ENCODE measurements at places on chromosomes 2 and 18.

GRCh38 chr2:106232638-106233349 is 38.7 kb upstream of the UXS1 start:
- DNase-seq, result no peak

GRCh38 chr18:31105733-31106132 is 3.5 kb upstream of the DSC2 start:
- no peak for DNase-seq

DNA sequence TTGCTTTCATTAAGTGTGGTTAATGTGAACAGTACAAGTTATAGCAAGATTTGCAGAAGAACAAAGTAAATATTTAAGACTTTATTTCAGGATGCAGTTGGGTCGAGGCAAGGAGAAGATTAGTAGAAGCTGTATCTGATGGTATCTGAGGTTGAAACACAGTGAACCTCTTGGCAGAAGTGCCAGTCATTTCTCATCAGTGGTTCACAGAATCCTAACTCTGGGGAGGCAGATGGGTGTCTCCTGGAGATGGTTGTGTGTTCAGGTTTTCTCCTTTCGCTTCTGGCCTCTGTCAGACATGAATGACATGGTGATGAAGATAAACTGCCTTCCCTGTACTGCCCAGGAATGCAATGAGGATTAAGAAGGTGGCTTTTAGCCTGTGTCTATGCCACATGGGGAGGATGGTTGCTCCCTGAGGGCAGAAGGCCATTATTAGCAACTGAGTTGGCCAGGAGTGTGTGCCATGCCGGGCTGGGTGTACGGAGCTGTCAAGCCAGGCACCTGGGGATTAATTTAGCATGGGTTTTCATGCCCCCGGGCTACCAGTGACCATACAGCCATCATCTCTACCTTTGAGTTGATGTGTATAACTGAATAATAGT is 28.0 kb downstream of the MGAT5 start:
- DNase-seq, result no peak

DNA sequence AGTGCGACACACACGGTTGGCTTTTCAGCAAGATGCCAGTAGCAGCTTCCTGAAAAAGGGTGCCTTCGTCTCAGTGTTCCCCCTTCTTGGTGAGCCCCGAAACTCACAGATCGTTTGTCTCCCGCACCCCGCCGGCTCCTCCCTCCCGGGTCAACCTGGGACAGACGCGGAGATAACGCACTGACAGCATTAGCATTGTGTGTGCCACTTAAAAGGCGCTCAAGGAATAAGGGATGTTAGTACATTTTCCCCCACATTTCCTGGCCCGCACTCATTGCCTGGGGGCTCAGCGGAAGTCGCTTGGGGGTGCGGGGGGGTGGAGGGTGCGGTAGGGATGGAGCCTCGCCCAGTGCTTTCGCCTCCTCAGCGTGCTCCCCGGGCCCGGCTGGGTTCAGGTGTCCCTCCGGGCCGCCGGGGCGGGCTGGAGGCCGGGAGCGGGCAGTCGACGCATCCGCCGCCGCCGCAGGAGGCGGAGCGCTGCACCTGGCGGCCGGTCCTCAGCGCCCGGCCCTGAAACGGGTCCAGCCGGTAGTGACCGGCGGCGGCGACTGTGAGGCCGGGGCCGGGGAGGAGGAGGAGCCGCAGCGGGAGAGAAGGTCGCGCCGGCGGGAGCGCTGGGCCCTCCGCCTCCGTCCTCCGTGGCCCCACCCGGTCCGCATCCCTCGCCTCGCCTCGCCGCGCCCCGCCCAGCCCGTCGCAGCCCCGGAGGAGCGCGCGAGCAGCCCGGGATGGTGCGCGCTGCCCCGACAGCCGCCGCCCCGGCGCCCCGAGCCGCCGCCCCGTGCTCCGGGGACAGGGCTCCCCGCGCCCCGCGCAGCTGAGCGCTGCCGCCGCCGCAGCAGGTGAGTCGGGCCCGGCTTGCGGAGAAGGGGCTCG is at the start of gene MFSD6:
TSS of gene MFSD6 (plus strand) at position 694 of the 876 bp plus-strand sequence. CDS start 27,675 bp downstream, outside the sequence.
- peak; percentile 29 for DNase-seq

- DNase-seq, result no peak
These were observed 47.9 kb downstream of the E2F6 start for GRCh38 chr2:11417946-11418585.

Measured in lower leg skin (tissue), 4 donors.